ENCODE measurements at places on chromosomes 13 and 19.

GRCh38 chr19:18972851-18973250 lies 31.8 kb upstream of the HOMER3 start:
- DNase-seq: no peak

GRCh38 chr13:28337166-28338005 lies 157.5 kb downstream of the FLT1 start:
- DNase-seq: no peak

GRCh38 chr13:113877149-113877990 lies 13.5 kb upstream of the GAS6 start:
- DNase-seq: no peak

DNA sequence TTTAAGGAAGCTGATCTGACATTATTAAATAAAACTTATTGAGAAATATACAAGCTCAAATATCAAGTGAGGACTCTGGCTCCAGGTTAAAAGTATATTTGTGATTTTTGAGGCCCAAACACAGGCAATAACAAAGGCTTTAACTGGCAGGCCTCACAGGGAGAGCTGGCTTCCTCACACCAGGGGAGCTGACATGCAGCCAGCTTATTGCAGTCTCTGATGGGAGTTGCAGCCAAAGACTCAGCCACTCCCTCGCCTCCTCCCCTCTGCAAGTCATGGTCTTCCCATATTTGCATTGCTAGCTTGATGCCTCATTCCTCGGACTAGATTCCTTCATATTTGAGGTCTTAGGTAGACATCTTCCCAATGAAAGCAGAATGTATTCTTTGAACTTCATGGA lies 647.1 kb upstream of the SLITRK6 start:
- DNase-seq: no peak

DNA sequence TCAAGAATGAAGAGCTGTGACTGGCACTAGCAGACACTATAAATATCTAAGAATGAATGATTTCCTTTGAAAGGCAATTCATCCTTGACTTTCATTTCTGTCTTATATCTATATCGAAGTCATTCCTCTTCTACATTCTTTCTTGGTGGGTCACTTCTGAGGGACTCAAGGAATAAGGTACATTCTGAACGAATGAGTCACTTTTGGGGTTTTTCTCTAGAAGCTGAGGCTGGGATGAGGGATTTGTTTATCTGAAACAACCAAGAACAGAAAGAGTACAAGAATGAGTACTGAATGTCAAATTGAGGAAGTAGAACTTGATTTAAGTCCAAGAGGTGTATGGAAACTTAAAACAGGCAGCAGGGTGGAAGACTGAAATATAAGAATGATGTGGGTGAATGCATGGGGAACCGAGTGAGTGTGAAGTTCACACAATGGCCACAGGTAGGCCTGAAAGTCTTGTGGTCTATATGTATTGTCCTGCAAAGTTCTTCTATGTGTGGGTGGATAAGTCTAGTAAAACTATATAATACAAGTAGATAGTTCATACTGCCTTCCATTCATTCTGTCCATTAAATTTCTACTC lies 343.9 kb downstream of the OXGR1 start:
- DNase-seq: no peak

- DNase-seq: no peak
These were observed 120.1 kb downstream of the ZNF486 start for GRCh38 chr19:20287070-20287469.

DNA sequence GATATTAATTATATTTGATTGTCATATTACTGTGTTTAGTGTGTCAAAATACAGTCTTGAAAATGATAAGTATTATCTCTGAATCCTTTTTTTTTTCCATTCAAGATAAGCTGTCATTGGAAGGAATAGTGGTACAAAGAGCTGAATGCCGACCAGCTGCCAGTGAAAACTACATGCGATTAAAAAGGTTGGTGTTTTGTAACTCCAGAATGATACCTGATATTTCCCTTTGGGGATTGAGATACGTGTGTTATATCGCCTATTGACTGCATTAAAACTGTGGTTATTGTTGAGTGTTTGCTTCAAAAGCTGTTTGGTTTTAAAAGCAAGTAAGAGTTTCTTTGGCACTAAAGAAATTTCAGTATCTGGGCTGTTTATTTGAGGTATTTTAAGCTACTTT lies 6.5 kb upstream of the KCTD4 start:
- no peak for DNase-seq

GRCh38 chr19:46191356-46191755 lies 38.2 kb upstream of the IGFL1 start:
- DNase-seq: no peak

Data from stimulated activated CD8-positive, alpha-beta memory T cell treated with anti-CD3 and anti-CD28 coated beads, Interleukin-12 subunit alpha, Interleukin-12 subunit beta, amount 100 ng/mL, for 4 hours (primary cell).